Activated naive CD8-positive, alpha-beta T cell treated with anti-CD3 and anti-CD28 coated beads for 36 hours (primary cell): ENCODE measurements at places on chromosomes 7 and 10. TPM values are rescaled to one million over a fixed set of nuclear protein-coding genes. Genes with fewer than 3 reads are reported as not detected.

FAM25A gene
- total RNA-seq = not detected

DNA sequence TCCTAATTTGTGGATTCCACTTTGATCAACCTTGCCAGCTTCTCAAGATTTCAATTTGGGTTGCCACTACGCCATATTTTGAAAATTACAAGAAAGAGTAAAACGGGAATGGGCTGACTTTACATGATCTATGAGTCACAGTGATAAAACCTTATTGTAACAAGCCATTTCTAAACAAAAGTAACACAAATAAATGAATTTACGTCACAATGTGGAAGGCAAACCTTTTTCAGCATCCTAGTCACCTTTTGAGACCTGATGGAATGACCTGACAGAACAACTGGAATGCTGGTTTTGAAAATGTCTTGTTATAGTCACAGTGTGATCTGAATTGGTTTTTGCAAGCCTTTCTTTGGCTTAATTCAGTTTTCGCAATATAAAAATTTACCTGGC lies 85.9 kb downstream of the CDK6 start:
- H3K27ac ChIP-seq = no peak overlapping the region
- no peak for DNase-seq
- peaks cover 39% of the 10 kb centered on the region for H3K4me1 ChIP-seq
- peaks cover 50% of the 10 kb centered on the region for H3K36me3 ChIP-seq
- no peak overlapping the region for H3K4me3 ChIP-seq

SRRT gene
- 296 TPM for total RNA-seq

DNA sequence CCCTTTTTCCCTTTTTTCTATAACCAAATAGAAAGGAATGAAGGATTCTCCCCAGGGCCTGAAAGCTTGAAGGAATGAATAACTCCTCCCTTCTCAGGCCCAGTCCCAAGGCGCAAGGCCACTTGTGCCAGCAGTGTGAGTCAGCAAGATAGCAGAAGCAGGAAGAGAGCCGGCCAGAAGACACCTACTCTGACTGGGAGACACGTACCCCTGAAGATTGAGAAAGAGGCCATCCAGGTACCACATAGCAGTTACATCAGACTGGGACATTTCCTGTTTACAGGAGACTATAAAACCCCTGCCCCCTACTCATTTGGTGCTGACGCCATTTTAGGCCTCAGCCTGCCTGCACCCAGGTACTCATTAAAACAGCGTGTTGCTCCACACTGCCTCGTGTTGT lies 65.5 kb downstream of the LRRC17 start:
- DNase-seq = no peak
- H3K36me3 ChIP-seq = no peaks in the 10 kb centered on the region
- H3K27ac ChIP-seq = no peak overlapping the region
- no peaks in the 10 kb centered on the region for H3K4me1 ChIP-seq
- H3K27me3 ChIP-seq = no peaks in the 10 kb centered on the region
- no peak overlapping the region for H3K4me3 ChIP-seq

EBLN1 gene
- not detected for total RNA-seq
